ENCODE measurements at places on chromosomes 2 and 18. TPM values are rescaled to one million over a fixed set of nuclear protein-coding genes. Genes with fewer than 3 reads are reported as not detected.

- DNase-seq: no peak
Observed at GRCh38 chr2:102304268-102304667, 7.1 kb upstream of the IL1RL1 start.

GRCh38 chr2:175282300-175282699 is 100.8 kb upstream of the ATP5MC3 start:
- no peak for DNase-seq

- no peak for DNase-seq
Observed at GRCh38 chr2:12076810-12077209, 330.4 kb downstream of the LPIN1 start.

- DNase-seq: no peak
Observed at GRCh38 chr2:69955029-69955428, 6.4 kb downstream of the ASPRV1 start.

DNA sequence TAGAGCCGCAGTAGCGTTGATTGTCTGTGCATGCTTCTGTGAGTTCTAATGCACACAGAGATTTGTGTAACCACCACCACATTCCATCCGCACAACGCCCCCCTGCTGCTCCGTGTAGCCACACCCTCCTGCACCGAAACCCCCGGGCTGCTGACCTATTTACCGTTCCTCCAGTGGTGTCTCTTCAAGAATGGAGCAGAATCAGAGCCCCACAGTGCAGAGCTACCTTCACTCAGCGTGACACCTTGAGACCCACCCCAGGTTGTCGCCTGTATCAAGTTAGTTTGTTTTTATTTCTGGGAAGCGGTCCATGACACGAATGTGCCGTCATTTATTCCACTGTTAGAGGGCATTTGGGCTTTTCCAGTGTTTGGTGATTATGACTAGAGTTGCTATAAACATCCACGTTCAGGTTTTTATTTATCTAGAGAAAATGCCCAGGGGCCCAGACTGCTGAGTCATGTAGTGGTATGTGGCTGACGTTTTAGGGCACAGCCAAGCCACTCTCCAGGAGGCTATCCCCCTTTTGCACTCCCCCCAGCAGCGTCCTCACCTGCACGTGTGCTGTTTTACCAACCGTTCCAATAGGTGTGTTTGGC is 266.8 kb downstream of the NDUFA10 start:
- DNase-seq: no peak

Gene EFR3B
- 1.4 TPM for total RNA-seq

Gene PCARE
- not detected for total RNA-seq

Measured in thoracic aorta (tissue), 2 donors.